IPS-NIHi11 (cell line): ENCODE measurements at places on chromosomes 3 and 15.

- DNase-seq: no peak
Observed at GRCh38 chr3:134483195-134483900, 2.4 kb downstream of the ANAPC13 start.

GRCh38 chr3:11808231-11808630, 38.5 kb downstream of the TAMM41 start:
- DNase-seq: no peak

DNA sequence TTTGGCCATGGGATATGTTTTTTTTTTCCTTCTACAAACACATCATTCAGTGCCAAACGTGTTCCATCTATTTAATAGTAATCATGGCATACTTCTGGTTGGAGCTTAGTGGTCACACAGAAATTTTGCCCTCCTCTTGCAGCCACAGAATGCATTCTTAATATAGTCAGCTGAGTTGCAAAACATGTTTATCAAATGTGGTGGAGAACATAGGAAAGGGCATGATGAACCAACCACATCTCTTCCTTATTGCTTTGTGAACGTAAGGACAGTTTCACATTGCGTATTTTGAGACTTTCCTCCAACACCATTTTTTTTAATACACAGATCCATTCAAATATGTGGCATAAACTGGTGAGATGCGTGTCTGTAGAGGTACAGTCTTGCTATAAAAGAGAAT, 106.8 kb downstream of the BBX start:
- no peak for DNase-seq

DNA sequence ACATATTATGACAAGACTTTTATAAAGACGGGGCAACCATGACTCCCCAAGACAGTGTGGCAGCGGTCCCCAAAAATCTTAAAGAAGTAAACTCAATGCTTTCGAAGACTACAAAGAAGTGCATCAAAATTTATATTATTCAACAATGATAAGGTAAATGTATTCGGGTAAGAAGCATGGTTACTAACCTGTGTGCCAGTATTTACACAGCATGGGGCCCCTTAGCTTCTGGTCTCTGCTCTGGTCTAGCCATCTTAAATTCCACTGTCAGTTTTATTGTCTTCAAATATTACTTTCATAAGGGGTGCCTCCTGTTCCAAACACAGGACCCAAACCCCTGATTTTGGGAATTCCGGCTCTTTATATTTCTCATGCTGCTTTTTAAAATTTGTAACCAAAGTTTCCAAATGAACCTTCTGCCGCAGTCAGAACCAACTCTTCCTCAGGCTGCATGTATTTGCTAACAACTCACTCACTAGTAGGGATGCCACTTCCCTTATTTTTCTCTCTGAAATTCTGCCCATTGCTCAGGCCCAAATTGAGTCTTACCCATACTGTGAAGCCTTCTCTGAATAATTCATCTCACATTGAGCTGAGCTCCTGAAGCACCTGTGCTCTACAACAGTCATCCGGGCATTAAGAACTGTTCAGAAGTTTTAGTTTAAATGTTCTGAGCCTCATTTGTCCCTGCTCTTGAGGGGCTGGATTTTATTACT, 1.2 kb downstream of the TTC23 start:
- no peak for DNase-seq

GRCh38 chr15:84798436-84798946, 18.7 kb upstream of the ALPK3 start:
- no peak for DNase-seq

GRCh38 chr3:110576960-110577359, 494.7 kb upstream of the NECTIN3 start:
- peak; percentile 59 for DNase-seq

GRCh38 chr15:62242999-62243398, 77.9 kb upstream of the C2CD4B start:
- DNase-seq: no peak

DNA sequence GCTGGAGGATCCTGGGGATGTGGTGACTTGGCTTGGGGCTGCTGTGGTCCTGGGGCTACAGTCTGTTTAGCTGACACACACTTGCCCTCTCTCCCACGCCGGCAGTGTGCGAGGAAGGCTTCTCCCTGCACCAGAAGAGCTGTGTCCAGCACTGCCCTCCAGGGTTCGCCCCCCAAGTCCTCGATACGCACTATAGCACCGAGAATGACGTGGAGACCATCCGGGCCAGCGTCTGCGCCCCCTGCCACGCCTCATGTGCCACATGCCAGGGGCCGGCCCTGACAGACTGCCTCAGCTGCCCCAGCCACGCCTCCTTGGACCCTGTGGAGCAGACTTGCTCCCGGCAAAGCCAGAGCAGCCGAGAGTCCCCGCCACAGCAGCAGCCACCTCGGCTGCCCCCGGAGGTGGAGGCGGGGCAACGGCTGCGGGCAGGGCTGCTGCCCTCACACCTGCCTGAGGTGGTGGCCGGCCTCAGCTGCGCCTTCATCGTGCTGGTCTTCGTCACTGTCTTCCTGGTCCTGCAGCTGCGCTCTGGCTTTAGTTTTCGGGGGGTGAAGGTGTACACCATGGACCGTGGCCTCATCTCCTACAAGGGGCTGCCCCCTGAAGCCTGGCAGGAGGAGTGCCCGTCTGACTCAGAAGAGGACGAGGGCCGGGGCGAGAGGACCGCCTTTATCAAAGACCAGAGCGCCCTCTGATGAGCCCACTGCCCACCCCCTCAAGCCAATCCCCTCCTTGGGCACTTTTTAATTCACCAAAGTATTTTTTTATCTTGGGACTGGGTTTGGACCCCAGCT, 2.9 kb upstream of the FES start:
- DNase-seq: no peak

DNA sequence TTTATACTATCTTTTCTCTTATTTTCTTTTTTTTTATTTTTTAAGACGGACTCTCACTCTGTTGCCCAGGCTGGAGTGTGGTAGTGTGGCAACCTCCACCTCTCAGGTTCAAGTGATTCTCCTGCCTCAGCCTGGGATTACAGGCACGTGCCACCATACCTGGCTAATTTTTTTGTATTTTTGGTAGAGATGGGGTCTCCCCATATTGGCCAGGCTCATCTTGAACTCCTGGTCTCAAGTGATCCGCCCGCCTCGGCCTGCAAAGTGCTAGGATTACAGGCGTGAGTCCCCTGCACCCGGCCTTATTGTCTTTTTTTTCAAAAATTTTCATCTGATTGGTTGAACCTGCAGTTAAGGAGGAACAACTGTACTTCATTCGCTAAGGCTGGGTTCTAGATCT, 21.8 kb downstream of the ABHD2 start:
- no peak for DNase-seq

GRCh38 chr3:43950775-43951174, 260.0 kb downstream of the ABHD5 start:
- DNase-seq: no peak

GRCh38 chr3:35777563-35778554, 138.5 kb downstream of the ARPP21 start:
- peak; percentile 13 for DNase-seq

DNA sequence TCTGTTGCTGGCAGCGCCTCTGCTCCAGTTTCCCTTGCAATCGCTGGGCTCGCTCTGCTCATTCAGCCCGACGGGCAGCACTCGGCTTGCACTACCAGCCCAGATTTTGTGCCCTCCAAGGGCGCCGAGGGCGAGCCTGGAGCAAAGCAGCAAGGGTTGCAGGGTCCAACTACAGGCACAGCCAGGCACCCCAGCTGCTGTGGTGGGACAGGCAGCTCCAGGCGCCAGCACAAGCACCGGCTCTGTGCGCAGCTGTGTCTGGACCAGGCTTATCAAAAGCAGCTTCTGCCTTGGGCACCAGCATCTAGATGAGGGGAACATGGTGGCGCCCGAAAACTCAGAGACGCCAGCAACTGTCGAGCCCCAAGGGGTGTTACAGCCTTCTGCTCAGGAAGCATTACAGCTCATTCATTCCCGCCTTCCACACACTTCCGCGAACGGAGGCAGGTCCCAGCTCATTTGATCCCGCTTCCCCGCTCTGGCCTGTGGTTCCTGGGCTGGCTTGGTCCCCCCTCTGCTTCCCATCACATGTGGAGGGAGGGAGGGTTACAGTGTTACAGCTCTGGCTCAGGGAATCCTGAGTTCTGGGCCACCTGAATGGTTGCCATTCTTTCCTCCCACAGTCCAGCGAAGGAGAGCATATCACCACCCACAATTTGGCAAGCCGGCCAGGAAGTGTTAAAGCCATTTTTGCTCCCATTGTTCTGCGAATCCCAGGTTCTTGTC, 409.9 kb upstream of the ALCAM start:
- no peak for DNase-seq

DNA sequence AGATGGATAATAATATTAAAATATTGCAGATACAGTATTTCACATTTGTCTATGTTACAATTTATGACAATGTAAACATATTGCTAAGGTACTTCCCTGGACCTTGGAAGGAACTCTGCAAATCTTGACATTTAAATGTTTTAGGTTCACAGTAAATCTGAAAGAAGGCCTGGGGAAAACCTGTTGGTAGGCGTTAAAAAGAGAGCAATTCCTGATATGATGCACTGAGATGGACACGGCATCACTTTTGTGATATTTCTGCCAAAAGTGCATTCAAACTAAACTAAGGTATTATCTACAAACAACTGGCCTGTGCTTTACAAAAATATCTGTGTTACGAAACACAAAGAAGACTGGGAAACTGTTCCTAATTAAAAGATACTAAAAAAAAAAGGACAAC, 6.1 kb upstream of the TP63 start:
- no peak for DNase-seq

- no peak for DNase-seq
Observed at GRCh38 chr3:5220193-5220592, 32.7 kb downstream of the EDEM1 start.

GRCh38 chr15:73119478-73119877, 67.2 kb downstream of the NEO1 start:
- DNase-seq: no peak

- no peak for DNase-seq
Observed at GRCh38 chr3:105829229-105829628, 39.6 kb downstream of the CBLB start.

DNA sequence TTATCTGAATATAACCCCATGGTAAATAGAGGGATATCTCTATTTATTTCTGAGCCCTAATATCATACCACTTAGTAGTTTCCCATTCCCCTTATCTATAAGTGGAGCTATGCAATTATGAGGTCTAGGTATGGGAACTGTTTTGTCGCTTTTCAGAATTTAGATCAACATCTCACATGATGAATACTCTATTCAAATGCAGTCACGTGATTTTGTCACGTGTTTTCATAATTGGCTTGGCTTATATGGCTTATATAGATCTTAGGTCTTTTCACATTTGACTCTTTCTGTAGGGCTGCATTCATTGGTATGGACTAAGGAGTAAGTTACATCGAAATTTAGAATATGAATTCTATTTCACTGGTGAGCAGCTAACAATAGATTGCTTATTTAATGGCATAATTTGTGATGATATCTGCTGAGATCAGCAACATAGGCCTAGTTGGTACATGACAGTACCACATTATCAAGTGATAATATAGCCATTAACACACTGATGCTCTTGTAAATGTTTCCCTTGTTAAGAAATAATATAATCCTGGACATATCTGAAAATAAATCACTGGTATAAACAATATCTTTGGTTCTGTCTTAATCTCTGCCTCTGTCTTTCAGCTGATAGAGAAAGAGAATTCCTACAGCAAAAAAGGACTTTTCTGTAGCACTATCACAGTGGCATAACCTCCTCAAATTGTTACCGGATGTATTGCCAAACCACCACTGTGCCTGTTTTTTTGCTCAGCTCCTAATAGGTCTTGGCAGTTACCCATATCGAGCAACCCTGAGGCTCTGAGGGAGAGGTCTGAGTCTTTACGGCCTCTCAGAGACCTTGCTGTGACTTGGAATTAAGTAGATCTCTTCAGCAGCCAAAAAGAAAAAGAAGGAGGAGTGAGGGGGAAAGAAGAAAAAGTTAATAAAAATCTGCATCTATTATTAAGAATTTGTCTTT, 357.1 kb downstream of the ZPLD1 start:
- no peak for DNase-seq

DNA sequence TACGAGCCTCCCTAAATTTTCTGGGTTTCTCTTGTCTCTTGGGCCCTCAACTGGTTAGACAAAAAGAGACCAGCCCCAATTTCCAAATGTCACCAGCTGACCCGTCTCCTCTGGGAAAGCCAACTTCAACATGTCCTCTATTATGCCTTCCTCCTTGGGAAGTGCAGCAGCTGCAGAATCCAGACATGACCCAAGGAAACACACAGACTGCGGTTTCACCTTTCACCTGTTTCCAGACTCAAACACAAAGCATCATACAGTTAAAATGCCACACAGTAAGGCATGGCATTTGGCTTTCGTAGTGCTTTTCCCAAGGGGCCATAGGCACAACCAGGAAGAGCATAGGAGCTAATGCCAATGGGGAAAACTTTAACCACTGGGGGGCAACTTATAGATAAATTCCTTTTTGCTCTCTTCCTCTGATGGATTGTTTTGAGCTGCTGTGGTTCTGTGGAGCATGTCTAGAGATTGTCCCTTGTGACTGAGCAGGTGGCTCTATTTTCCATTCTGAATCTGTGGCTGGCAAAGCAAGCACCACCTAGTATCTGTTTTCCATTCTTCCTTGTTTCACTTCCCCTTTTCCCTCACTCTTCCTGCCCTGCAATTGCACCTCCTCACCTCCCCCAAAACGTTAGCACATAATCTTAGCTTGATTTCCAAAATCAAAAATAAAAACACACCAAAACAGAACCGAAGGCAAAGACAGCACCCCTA, 49.3 kb downstream of the HHLA2 start:
- no peak for DNase-seq

DNA sequence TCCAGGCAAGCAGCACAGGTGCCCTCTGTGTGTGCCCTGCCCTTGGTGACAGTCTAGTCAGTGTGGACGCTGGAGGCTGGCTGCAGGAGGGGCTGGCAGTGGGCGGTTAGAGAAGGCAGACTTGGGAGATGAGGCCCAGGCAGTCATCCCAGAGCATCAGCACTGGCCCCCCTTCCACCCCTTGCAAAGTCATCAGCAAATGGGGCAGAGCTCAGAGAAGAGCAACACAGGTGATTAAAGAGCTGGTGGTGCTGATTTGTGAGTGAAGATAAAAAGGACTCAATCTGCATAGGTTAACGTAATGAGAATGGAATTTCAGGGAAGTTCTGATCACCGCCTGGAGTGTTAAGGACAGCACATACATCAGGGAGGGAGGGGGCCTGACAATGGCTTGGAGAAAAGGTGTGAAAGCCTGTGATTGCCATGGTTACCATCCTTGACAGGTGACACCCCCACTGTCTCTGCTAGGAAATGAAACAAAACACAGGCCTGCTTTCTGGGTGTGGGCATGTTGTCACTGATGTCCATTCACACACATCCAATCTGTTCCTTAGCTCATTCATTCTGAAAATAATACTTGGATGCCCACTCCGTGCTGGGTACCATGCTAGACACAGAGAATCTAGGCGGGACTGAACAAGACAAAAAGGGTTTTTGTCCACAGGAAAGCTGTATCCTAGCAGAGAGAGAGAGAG, 269.6 kb upstream of the ST8SIA2 start:
- peak; percentile 29 for DNase-seq
